ENCODE measurements at places on chromosomes 1 and 21. TPM values are rescaled to one million over a fixed set of nuclear protein-coding genes. Genes with fewer than 3 reads are reported as not detected.

- no peak for DNase-seq
Measured at GRCh38 chr1:182359645-182360044, 31.9 kb downstream of the GLUL start.

DNA sequence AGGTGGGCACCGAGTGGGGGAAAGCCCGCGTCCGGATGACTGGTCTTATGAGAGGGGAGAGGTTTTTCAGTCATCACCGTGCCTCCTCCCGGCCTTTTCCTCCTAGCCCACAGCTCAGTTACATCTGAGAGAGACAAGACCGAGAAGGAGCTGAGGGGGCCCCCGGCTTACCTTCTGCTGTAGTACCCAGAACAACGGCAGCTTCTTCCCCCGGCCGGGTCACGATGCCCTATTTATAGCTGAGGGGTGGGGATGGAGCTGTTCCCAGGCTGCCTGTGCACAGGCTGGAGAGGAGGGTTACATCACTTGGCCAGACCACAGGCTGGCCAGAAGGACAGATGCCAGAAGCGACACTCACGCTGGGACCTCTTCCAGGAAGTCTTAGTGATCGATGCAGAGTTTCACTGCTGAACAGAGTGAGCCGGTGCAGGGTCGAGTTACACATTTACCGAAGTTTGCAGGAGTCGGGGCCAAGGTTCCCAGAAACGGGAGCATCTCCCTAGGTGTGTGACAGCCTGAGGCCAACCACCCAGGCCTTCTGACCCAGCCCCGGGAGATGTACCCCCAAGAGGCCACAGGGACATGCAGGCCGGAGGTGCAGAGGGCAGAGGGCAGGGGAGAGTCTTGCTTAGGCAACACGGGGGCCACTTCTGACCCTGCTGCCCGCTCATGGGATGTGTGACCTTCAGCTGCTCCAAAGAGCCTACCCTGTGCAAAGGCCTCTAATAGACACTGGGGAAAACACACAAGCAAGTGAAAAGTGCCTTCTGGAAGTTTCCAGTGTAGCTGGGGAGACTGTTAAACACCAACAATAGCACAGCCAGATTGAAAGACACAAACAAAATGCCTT is at the start of gene AGT:
AGT (minus strand) TSS at position 208 of the 850 bp plus-strand sequence. CDS start 3,299 bp downstream, outside the sequence.
- DNase-seq: no peak

DNA sequence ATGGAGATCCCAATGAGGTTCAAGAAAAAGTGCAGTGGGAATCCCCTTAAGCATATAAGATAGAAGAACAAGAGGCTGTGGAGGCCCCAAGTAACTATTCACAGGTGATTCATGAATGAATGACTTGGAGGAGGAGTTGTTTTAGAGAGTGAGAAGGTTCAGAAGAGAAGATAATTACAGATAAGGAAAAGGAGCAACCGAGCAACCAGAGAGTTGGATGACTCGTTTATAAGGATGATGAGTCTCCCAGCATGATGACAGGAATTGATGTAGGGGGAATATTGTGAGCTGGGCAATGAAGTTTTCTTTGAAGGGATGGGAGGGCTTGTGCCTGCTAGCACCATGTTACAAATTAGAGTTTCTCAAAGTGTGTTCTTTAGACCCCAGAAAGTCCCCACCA is 9.8 kb downstream of the C8A start:
- no peak for DNase-seq

- DNase-seq: no peak
Measured at GRCh38 chr1:173097001-173097400, 46.3 kb upstream of the TNFSF18 start.

GRCh38 chr1:37084013-37084412 is 49.7 kb upstream of the GRIK3 start:
- DNase-seq: no peak

DNA sequence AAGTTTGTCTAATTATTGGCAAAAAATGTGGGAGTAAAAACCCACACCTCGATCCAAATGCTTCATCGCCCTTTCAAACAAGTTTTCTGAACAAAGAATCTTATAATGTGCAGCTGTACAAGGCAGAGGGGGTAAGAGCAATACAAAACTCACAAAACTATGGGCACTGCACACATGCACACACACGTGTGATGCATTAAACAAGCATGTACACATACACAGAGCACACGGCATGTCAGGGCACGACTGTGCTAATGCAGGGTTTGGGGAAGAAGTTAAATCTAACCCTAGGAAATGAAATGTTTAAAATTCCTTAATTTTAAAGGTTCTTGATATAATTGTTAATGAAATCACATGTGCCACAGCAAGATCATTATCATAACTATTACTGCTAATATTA is 264.0 kb downstream of the SEC16B start:
- no peak for DNase-seq

DNA sequence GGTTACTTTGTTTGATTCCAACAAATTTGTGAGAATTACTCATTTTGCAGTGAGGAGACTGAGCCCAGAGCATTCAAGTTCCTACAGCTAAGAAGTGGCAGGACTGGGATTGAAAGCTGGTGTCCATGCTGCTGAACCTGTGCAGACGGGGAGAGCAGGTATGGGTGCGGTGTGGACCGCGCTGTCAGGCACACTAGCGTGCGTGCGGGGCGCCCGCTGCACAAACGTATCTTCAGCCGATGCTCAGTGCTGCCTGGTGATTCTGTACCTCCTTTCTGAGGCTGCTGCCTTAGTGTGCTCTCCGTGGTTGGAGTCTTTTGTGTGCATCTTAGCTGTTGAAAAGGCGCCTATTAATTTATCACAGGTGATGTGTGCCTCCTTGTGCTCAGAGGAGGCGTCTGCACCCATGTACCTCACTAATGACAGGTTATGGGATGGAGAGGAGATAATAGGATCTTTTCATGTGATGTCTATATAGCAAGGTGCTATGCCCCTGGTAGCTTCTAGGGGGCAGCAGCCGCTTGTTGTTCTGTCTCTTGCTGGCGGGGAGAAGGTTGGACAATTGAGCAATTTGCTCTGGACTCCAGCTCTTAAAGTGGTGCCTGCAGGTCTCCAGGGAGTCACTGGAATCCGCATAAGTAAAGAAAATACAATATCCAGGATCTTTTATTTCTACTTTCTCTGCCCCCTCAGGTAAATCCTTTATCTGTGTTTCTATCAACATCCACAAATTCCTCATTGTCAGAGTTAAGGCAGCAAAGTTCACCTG is 32.5 kb downstream of the PEX14 start:
- DNase-seq: peak; percentile 49

GRCh38 chr1:81437649-81438048 is 363.1 kb upstream of the ADGRL2 start:
- DNase-seq: no peak

ADAMTS5 gene
- total RNA-seq: not detected

DNA sequence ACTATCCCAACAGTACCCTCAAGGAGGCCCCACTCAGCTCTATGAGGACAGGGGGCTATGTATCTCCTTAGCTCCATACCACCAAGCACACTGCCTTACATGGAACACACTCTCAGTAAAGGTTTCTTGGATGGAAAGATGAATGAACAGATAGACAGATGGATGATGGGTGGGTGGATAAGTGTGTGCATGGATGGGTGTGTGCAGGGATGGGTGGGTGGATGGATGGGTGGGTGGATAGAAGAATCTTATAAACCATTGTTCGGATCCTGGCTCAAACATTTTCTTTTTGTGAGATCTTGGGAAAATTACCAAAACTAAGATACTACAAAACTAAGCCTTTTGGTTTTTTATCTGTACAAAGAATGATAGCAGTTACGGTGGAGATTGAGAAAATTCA is 111.0 kb upstream of the NFIA start:
- no peak for DNase-seq

- DNase-seq: no peak
Measured at GRCh38 chr1:56933606-56934005, 32.2 kb downstream of the C8B start.

B3GALT2 gene
- total RNA-seq: 0.13 TPM

CFAP74 gene
- not detected for total RNA-seq

GCLM gene
- 36.9 TPM for total RNA-seq

DNA sequence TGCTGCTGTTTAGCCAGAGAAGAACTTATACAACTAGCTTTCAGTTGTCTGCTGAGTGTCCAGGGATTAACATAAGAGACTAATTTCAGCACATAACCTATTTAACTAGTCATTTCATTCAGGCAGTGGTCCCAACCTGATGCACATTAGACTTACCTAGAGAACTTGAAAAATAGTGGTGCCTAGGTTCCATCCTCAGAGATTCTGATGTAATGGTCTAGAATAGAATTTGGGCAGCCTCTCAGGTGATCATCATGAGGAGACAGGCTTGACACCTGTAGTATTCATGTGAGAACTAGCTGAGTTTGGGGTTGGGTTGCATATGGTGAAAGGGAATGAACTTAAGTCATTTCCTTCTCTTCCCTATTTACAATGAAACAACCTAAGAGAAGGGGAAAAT is 24.8 kb downstream of the CNST start:
- no peak for DNase-seq

TSSK3 gene
- total RNA-seq: 0.71 TPM

- no peak for DNase-seq
Measured at GRCh38 chr1:76781447-76781846, 85.8 kb upstream of the ST6GALNAC5 start.

DNA sequence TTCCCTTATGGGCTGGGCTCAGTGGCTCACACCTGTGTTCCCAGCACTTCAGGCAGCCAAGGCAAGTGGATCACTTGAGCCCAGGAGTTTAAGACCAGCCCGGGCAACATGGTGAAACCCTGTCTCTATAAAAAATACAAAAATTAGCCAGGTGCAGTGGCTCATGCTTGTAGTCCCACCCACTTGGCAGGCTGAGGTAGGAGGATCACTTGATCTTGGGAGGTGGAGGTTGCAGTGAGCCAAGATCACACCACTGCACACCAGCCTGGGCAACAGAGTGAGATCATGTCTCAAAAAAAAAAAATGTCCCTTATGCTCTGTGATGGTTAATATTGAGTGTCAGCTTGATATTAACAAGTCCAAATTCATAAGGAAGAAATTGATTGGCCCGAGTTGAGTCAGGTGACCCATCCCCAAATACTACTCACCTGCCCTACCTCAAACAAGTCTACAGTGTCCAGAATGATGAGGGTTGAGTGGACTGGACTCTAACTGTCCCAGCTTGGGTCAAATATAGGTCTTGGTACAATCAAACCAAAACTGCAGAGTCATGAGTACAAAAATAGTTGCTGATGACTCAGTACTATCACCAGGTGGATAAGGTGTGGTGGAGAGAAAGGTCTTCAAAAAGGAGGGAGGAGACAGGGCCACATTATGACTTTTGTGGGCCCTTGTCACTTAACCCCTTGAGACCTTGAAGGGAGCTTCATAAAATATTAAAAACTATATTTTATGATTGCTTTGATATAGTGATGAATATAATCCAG is 161.0 kb downstream of the ZNF326 start:
- DNase-seq: no peak

DNA sequence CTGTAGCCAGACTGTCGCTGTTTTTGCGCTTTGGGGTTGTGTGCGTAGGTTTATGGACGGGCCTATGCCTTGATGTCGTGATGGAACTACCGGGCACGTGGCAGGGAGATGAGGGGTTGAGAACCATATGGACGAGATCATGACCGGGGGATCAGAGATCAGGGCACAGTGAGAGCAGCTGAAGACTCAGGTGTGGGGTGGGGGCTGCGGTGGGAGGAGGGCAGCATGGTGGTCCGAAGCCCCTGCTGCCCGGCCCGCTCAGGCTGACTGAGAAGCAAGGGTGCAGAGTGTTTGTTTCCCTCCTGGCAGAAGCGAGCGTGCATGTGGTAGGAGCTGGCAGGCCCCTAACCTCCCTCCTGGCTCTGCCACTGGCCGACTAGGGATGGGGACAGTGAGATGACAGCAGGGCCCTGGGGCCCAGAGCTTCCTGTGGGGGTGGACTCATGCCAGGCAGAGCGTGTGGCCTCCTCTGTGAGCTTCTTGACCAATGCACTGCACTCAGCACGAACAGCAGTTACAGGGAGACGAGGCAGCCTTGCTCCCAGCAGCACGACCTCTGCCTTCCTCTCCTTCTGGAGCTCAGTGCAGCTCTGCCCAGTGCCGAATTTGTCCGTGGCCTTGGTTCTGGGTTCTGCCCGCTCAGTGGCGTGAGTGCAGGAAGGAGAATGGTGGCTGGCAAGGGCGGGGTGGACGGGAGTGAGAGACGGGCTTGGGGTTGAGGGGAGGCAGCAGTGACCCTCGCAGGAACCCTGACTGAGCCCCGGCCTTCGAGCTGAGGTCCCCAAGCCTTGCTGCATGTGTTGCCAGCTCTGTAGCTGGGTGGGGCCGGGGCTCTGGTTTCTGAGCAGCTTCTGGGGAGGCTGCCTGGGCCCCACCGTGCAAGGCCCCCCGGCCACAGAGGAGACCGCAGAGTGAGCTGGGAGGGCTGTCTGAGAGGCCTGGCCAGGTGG is 22.2 kb upstream of the LRRC3 start:
- no peak for DNase-seq
